ENCODE measurements at places on chromosomes 5 and 9.

GRCh38 chr5:68189613-68190012 lies 25.9 kb upstream of the PIK3R1 start:
- DNase-seq = no peak

- DNase-seq = no peak
These were observed 128.7 kb upstream of the BOD1 start for GRCh38 chr5:173745123-173745522.

- no peak for DNase-seq
These were observed 102.1 kb downstream of the LHFPL2 start for GRCh38 chr5:78546276-78546996.

- peak; percentile 5 for DNase-seq
These were observed 329 bp downstream of the CDC23 start for GRCh38 chr5:138212828-138213160.

- DNase-seq = no peak
These were observed 12.3 kb downstream of the ZBED3 start for GRCh38 chr5:77074745-77075144.

- no peak for DNase-seq
These were observed 151.5 kb upstream of the SMC2 start for GRCh38 chr9:103942651-103943050.

GRCh38 chr9:26755476-26755875 lies 137.1 kb downstream of the CAAP1 start:
- DNase-seq = no peak

DNA sequence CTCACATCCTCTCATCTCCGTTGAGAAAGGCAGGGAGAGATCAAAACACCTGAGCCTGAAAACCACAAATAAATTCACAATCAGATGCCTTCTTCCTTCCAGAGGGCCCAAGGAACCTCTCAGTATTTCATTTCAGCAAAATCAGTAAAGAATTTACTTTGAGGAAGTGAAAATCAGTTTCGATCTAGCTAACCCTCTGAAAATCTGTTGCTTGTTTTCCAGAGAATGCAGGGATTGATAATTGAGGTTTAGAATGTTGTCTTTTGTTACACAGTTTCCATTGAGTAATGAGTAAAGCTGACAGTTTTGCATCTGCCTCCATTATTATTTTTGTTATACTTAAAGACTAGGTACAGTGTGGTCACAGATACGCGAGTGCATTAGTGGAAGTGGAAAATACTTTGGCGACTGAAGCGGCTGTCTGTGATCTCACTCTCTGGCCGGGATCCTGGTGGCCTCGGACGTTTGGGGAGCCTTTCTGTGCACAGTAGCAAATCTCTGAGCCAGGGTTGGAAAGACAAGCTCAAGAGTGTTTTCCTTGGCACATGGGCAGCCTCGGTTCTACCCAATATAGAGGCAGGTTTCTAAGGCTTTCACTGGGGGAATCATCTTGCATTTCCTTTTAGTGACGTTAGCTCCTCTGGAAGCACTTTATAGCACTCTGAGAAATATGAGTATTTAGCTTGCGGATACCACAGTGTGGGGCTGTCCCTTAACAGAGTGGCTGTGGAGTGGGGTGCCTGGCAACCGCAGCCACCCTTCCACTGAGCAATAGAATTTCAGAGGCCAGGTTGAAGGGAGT lies 32.2 kb upstream of the ANGPTL2 start:
- DNase-seq = peak; percentile 95

DNA sequence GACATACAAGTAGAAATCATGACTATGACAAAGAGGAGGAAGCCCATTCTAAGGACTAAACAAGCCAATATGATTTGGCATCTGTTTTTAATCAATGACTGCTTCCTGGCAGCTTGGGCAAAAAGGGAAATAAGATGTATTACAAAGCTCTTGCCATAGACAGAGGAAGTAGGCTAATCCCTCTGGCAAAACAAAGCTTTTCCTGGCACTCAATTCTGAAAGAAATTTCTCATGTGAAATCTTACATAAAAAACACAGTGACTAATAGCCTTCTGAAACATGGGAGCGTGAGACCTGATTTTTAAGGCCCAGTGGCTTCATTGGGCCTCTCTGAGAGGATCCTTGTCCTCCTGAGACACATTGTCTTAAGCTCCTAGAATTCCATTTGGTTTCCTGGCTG lies 93.6 kb downstream of the COL23A1 start:
- DNase-seq = no peak

- peak; percentile 64 for DNase-seq
These were observed 191.4 kb downstream of the MAN2A1 start for GRCh38 chr5:109880907-109881685.

DNA sequence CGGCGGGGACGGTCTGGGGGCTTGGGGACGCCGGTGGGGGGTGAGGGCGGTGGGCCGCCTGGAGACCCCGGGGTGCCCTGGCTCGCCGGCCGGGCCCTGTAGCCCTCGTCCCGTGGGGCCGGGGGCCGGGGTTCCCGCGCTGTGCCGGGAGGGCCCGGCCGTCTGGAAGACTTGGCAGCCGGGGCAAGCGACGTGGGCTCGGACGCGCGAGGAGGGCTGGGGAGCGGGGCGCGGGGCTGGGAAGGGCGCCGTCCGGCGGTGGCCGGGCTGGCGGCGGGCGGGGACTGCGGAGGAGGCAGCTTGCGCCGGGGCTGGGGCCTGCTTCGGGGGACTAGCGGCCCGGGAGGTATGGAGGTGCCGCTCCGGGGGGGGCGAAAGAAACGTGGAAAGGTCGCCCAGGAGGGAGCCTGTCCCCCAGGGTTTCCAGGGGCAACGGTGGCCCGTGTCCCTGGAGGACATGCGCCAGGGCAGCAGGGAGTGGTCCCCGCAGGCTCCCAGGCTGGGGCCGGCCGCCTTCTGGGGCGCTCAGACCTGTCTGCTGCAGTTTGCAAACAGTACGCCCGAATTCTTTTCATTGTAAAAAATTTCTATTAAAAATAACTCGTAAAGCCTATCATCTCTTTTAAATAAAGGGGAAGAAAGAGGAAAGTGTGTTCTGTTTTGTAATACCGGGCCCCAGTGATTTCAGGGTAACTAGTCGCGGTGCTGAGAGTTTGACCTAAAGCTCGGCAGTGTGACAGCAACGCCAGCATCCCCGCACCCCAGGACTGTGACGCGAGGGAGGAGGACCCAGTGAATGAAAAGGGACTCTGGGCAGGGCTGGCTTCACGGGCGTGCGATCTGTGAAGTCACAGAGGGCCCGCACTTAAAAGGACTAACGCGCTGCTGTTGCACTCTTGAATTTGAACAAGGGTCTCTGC lies 752 bp upstream of the ANKH start:
- peak; percentile 41 for DNase-seq

DNA sequence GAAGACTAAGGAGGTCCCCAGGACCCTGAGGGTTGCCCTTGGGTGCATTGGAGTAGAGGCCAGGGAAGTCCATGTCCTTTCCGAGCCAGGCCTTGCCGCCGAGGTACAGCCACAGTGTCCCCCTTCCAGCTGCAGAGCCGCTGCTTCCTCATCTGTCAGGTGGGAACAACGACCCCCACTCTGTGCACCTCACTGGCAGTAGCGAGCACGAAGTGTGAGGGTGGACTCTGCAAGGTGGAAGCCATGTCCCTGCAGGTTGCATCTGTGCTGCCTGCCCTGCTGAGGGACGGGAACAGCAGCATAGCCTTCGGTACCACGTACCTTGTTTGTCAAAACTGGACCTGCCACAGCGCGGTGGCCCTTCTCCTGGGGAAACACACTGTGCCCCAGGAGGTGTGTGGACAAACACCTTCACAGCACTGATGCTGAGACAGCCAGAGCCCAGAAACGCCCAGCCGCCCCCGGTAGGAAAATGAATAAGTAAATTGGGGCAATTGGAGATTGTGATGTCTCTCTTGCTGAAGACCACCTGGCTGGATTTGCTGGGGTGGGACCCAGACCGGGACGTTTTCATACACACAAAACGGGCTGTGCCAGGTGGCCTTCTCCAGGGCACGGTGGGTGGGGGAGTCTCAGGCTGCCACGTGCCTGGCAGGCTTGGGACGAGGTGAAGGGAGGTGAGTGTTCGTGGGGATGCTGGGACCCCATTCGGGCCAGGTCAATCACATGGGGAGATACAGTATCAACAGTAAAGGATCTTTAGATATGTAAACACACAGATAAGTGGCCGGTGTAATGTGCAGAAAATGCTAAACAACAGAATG lies 157.3 kb downstream of the RXRA start:
- DNase-seq = no peak

- DNase-seq = no peak
These were observed 182.0 kb upstream of the MPDZ start for GRCh38 chr9:13461414-13461991.

- DNase-seq = no peak
These were observed 70.8 kb downstream of the MACROH2A1 start for GRCh38 chr5:135328128-135328687.

GRCh38 chr5:52981507-52981906 lies 7.6 kb upstream of the ITGA2 start:
- no peak for DNase-seq

DNA sequence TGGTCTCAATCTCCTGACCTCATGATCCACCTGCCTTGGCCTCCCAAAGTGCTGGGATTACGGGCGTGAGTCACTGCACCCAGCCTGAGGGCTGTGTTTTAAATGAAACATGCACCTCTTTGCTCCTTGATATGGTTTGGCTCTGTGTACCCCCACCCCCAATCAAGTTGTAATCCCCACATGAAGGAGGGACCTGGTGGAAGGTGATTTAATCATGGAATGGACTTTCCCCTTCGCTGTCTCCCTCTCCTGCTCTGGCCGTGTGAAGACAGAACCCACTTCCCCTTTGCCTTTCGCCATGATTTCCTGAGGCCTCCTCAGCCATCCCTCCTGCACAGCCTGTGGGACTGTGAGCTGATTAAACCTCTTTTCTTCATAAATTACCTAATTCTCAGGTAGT lies 12.5 kb upstream of the NOTCH1 start:
- no peak for DNase-seq

DNA sequence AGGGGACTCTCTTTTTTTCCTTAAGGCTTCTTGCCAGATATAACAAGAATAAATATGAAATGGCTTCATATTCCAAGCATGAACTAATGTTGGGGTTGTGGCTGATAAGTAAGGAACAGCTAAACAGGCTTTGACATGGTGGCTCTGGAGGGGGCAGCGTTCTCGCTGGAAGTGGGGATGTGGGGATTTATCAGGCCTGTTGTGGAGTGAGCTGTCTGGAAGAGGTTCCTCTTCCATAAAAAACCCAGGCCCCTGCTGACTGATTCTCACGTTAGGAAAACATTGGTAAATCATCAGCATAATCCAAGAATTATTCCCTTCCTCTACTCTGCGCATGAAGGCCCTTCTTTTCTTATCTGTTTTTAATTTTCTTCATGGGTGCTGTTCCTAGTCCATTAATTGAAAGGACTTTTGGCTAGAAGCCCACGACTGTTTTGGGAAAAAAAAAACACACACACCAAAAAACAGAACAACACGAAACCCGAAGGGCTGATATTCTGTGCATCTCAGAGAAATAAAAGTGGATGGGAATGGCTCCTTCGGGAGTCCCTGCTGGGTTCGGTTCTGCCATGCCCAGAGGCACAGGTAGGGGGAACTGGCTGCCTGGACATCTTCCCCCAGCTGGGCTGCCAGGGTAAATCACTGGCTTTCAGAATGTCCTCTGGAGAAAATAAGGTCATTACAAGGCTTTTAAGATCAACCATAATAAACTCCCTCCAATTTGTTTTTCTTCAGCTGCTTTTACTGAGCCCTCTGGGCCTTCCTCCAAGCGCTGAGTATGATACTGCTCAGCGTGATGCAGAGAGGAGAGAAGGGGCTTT lies 297.0 kb downstream of the SLIT3 start:
- no peak for DNase-seq

GRCh38 chr5:169050146-169050571 lies 250.8 kb downstream of the SLIT3 start:
- peak; percentile 4 for DNase-seq

DNA sequence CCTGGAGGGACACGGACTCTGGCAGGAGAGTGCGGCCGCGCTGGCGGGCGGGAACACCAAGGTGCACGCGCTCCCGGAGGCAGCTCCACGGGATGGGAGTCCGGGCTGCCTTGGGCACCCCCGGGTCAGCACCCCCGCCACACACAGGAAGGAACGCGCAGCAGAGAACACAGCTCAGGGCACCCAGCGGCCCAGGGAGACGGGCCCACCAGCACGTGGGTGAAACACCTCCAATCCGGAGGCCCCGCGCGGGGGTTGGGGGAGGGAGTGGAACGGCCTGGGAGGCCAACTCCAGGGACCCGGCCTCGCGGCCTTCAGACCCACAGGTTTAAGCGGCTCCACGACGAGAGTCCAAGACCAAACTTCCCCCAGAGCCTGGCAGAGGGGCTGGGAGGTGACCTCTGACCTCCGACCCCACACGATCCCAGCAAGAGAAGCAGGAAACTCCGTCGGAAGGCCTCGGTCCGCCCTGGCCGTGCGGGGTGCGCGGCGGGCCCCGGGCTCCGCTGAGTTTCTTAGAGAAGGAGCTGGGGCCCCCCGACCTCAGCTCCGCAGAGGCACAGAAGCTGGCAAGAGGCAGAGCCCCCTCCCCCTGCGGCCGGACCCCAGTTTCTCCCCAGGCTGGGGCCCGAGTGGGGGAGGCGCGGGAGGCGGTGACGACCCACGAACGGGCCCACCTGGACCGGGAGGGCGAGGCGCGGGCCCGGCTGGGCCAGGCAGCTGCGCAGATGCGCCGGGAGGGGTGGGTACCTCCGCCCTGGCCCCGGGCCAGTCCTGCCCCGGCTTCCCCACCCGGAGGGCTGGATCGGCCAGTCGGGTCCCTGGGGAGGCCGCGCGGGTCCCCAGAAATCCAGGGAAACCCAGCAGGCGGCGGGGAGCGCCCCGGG lies 851 bp downstream of the NACC2 start:
- DNase-seq = peak; percentile 42

- DNase-seq = no peak
These were observed 122.6 kb upstream of the IRX2 start for GRCh38 chr5:2874099-2874498.

DNA sequence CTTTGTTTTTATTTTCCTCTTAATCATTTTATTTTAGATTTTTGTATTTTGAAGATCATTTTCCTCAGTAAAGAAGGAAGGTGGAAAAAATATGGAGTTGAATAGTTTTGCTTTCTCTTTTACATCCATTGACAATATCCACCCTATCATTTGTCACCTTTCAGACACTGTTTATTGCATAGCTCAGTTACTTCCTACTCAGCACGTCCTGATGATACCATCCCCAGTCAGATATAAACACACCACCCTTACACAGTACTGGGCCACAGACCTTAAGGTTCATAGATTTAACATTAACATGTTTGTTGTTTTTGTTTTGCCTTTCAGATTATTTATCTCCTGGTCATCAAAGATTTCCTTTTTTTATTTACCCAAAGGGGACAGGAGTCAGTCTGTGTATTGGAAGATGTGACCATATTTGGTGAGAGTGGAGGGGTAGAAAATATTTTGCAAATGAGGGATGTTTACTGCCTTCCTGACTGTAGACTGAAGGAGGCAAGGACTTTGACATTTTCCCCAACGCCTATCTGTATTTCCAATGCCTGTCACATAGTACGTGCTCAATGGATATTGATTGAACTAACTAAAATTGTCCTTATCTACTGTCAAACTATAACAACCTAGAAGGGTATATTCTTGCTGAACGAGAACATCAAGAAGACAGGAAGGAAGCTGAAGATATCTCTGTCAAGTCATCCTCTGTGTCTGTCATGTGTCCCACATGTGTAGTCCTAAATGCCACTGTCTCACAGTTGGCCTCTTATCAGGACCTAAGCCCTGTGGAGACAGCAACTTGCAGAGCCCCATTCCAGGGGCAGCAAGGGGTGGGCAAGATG lies 15.6 kb downstream of the STX17 start:
- no peak for DNase-seq
